HepG2 (cell line): ENCODE measurements at places on chromosomes 16 and 17. TPM values are rescaled to one million over a fixed set of nuclear protein-coding genes. Genes with fewer than 3 reads are reported as not detected.

Gene FBXW10B
- polyA plus RNA-seq = 0.13 and 0.51 TPM in 2 replicates

Gene NSRP1
- 6.9 and 7.0 TPM in 2 replicates for polyA plus RNA-seq

Gene KRT24
- not detected in 2 replicates for polyA plus RNA-seq

Gene CASKIN2
- 6.8 and 7.8 TPM in 2 replicates for polyA plus RNA-seq

Gene ZNF23
- 8.6 and 9.0 TPM in 2 replicates for polyA plus RNA-seq

Gene HS3ST2
- not detected in 2 replicates for polyA plus RNA-seq

Gene ALOX15
- 0.35 TPM in 1 of 2 replicates, not detected in the other for polyA plus RNA-seq

Gene TAX1BP3
- polyA plus RNA-seq = 16.7 and 20.4 TPM in 2 replicates

GRCh38 chr17:4679658-4680057 lies 24.3 kb downstream of the PELP1 start:
- DNase-seq = no peak

DNA sequence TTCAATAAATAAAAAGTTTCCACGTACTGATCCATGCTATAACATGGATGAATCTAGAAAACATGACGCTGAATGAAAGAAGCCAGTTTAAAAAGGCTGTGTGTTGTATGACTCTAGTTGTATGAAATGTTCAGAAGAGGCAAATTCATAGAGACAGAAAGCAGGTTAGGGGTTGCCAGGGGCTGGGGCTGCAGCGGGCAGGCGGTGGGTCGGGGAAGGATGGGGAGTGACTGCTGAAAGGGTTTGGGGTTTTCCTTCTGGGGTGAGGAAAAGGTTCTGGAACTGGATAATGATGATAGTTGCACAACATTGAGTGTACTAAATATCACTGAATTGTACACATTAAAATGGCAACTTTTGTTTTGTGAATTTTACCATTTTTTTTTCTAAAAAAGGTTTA lies 36.3 kb downstream of the NOL11 start:
- no peak for DNase-seq

DNA sequence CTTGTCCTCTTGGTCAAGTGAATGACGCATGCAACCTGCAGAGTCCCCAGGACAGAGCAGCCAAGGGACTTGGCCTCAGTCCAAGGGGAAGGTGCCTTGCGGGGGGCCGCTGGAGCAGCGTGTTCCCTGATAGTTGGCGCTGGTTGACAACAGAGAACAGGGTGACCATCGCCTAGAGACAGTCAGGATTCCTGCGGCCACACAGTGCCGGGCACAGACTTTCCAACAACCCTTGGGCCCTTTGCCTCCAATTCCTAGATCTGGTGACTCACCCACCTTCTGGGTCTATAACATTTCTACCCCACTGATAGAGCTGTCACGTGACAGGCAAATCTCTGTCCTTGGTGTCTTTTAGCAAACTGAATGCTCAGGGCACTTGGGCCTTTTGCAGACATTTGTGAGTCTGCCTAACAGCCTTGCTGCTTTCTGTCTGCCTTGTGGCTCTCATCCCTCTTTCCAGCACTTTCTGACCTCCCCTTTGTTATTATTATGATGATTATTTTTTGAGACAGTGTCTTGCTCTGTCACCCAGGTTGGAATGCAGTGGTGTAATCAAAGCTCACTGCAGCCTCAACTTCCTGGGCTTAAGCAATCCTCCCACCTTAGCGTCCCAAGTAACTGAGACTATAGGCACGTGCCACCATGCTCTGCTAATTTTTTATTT lies 11.9 kb upstream of the TEDC2 start:
- no peak for DNase-seq

DNA sequence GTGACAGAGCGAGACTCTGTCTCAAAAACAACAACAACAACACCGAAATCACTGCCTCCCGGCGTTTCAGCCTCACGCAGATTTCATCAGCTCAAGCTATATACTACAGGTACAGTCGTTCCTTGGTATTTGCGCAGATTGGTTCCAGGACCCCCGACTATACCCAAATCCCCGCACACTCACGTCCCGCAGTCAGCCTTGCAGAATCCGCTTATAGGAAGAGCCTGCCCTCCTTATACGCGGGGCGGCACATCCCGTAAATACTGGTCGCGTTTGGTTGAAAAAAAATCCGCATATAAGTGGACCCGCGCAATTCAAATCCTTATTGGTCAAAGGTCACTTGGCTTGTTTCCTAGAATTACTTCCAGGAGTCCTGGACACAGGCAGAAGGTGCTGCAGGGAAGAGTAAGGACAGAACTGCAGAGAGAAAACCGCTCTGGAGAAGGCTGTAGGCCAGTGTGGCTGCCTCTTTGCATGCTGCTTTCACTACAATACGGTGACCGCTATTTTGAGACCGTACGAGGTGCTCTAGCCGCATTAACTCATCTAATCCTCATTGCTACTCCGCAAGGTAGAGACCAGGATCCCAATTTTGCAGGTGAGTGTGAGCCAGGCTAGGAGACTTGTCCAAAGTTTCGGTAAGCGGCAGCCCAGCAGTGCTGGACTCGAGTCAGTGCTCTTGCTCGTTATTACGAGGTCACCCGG lies 718 bp downstream of the NDUFAB1 start:
- DNase-seq = peak; percentile 61

DNA sequence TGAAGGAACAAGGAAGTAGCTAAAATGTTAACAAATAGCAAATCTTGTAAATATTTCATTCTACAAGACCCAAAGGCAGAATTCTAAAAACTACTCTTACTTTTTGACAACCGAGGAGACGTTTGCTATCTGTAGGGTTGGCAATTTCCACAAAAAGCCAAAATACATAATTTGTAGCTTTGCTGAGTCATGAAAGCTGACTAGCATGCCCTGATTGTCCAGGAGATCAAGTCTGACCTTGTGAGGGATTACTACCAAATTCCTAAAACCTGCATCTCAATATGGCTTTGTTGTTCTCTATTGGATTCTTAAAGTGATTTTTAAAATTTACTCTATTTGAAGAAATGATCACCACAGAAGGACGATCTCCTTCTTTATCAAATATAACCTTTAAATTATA lies 10.8 kb downstream of the DNAJA2 start:
- DNase-seq = no peak

DNA sequence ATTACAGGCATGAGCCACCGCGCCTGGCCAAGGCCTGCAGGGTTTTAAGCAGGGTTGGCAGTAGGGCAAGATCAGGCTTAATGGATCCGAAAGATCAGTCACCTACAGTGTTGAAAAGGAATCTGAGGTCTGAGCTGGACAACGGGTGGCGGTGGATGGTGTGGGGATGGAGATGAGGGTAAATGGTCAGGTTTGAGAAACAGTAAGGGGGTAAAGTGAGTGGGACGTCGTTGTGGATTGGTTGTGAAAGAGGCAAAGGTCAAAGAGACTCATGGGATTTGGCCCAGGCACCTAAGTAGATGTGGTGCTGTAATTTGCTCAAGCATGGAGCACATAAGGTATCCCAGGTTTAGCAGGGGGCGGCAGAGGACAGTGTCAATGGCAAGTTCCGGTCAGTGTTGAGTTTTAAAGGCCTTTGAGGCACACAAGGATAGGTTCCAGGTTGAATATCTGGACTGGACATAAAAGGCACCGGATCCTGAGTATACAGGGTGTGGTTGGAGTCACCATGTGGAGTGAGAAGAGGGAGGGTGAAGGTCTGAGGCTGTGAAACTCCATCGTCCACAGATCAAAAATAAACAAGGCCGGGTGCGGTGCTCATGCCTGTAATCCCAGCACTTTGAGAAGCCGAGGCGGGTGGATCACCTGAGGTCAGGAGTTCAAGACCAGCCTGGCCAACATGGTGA lies 1.1 kb upstream of the SLC16A5 start:
- peak; percentile 87 for DNase-seq

- DNase-seq = no peak
Observed at GRCh38 chr17:50443505-50443974, 17.5 kb downstream of the ACSF2 start.

GRCh38 chr17:74836191-74836590 lies 23.5 kb downstream of the GRIN2C start:
- DNase-seq = no peak

GRCh38 chr17:74680213-74680612 lies 32.5 kb downstream of the CD300LF start:
- DNase-seq = no peak

DNA sequence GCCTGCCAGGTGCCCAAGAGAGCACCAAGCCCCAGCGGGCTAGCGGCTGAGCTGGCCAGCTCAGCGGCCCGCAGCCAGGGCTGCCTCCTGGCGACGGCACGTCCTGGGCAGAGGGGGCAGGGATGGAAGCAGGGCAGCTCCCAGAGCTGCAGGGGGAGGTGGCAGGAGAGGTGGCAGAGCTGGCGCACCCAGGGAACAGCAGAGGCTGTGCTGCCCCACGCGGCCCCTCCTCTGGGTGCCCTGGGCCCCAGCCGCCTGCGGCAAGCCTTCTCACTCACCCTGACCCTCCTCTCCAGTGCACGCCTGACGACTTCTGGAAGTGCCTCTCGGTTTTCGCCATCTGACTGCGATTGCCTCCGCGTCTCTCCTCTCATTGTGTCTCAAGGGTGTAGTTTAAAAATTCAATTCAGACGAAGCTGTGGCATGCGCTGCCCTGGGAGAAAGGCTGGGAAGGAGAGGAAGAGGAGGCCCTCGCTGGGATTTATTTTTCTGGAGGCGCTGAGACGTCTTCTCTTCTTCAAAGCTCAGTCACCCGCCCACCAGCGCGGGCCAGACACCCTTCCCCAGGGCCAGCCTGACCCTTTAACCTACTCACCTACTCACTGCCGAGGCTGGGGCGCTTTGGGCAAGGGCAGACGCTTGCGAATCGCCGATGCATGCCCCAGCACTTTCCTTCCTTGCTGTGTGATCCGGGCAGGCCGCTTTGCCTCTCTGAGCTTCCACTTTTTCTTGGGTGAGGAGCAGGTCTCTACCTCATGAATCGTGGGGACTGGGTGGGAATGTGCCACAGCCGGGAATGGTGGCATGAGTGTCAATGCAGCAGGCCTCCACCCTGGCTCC lies 24.9 kb downstream of the GSE1 start:
- DNase-seq = no peak

DNA sequence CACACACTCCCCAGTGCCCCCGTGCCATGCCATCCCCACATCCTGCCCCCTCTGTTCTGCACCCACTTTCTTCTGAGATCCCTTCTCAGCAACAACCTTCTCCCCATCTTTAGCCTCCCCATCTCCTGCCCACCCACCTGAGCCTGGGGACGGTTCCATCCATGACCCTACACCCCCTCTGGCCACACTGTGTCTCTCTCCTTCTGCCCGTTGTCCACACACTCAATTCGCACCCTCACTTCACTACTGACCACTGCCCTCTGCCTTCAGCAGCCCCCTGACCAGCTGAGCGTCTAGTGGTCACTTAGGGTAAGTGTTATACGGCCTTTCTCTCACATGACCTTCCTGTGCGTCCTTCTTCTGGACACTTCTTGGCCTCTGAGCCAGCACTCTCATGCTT lies 6.1 kb downstream of the ARHGAP27 start:
- no peak for DNase-seq

DNA sequence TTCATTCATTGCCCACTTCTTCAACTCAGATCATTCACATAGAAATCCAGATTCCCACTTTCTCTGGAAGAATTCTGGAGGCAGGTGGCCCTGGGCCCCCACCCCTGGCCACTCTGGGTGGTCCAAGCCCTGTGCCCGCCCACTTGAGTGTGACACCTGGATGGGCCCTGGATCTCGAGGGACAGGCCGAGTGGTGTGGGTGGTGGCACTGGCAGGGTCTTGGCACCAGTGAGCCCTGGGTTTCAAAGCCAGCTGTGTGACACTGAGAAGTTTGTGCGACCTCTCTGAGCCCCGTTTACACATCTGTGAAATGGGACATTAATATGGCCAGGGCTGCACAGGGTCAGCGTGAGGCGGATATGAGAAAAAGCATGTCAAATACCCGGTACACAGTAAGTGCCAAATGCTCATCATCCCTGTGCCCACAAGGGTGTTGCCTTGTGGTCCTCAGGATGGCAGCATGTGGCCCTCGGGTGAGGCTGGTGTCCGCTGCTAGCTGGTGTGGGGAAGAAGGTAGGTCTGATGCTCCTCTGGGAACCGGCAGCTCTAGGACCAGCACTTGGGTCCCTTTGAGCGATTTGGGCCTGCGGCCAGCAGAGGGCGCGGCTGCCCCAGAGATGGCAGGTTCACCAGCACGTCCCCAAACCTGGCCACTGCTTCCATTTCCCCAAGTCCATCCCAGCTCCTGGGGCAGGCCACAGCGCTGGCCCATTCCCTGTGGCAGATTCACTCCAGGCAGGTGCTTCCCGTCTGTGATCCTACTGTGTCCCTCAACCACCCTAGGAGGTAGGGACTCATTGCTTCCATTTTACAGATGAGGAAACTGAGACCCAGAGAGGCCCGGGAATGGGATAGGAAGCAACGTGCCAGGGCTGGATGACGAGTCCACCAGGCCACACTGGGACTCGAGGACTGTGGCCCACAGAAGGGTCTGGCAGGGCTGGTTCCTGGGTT lies 3.6 kb downstream of the OSGIN1 start:
- DNase-seq = peak; percentile 70

DNA sequence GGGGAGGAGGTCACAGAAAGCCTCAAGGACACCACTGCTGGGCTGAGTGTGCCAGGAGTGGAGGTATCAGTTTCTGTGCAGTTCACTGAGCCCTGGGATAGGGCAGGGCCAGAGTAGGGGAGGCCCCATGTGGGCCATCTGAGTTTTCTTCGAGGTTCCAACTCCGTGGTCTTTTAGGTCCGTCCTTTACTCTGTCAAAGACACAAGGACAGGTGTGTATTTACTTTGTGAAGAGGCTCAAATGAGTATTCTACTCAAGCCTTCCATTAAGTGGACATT lies 59.5 kb downstream of the USP22 start:
- no peak for DNase-seq

DNA sequence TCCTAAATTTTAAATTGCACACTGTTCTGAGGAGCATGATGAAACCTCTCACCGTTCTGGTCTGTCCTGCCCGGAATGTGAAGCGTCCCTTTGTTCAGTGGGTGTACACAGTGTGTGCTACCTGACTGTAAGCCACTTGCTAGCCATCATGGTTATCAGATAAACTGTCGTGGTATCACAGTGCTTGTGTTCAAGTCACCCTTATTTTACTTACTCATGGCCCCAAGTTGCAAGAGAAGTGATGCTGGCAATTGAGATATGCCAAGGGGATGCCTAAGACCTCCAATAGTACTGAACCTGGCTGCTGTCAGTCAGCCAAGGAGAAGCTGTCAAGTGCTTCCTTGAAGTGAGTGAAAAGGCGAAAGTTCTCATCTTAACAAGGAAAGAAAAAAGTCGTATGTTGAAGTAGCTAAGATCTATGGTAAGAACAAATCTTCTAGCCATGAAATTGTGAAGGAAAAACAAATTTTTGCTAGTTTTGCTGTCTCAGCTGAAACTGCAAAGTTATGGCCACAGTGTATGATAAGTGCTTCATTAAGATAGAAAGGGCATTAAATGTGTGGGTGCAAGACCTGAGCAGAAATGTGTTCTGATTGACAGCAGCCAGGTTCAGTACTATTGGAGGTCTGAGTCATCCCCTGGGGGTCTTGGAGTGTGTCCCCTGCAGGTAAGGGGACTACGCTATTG lies 5.8 kb downstream of the PIK3R6 start:
- DNase-seq = no peak

- DNase-seq = peak; percentile 53
Observed at GRCh38 chr16:75621170-75621477, 2.0 kb downstream of the ADAT1 start.

GRCh38 chr16:81469710-81470535 lies 25.3 kb downstream of the CMIP start:
- DNase-seq = no peak

DNA sequence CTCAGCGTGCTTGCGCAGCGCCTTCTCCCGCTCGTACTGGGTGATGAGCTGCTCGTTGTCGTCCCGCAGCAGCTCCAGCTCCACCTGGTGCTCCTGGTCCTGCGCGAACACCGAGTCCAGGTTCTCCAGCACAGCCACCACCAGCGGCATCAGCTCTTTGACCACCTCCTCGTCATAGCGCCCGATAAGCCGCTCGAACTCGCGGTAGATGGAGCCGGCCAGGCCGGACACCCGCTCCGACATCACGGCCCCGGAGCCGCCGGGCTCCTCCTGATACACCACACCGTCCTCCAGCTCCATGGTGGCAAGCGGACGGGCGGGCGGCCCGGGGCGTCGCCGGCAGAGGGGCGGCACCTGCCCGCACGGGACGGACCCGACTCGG lies 320 bp downstream of the SPAG9 start:
- no peak for DNase-seq
